ENCODE measurements at places on chromosomes 2 and 18.
A peak's percentile ranks its signal among the peaks of the same experiment; 100 is the strongest.

GRCh38 chr2:45342-46130 is 769 bp downstream of the FAM110C start:
- DNase-seq: no peak

DNA sequence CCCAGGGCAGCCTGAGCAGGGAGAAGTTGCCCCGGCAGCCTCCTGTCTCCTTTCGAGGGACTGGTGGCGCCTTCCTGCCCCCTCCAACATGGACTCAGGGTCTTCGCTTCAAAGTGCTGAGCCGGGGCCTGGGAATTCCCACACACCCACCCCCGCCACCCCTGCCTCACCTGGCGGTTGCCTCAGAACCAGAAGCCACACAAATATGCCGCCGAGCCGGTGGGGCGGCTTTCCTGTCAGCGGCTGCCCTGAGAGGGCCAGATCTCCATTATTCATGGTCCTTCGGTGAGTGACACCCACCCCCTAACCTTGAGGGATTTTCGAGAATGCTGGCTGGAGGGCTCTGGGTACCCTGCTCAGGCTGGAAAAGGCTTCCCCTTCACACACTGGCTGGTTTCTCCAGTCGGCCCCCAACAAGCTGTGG is 71.7 kb downstream of the SMAD7 start:
- DNase-seq: no peak

DNA sequence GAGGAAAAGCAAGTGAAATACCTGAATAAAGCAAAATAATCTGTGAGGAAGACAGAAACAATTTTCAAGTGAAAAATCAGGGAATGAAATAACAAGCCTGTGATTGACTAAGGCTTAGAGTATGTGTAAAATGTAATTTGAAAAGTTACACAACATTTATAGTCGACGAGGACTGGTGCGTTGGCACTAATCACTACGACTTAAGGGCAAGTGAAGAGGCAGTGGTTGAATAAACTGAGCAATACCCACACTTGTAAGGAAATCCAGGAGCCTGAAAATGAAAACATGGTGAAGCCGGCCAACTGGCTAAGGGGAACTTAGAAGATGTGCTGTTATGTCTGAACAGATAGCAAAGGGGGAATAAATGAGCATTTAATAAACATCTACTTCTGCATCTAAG is 13.4 kb downstream of the DOK1 start:
- DNase-seq: no peak

DNA sequence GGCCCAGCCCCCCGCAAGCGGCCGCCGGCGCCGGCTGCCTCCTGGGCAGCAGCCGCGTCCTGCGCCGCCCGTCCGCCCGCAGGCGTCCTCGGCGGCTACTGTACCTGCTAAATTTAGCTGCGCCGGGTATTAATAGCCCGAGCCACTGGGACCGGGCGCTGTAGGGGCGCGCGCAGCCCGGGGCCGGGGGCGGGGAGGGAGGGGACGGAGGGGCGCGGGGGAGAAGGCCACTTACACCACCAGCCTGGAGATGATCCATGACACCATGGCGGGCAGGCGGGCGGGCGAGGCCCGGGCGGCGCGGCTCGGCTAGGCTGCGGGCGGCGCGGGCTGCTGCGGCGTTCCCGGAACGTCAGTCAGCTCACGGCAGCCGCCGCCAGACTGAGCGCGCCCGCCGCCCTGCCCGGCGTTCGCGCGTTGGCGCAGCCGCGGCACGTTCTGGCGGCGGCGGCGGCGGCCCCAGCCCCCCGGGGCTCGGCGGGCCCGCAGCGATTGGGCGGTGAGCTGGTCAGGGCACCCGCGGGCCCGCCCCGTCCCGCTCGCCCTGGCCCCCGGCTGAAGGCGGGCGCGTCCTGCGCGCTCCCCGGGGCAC is at the start of gene REEP1:
Gene REEP1 (minus strand): TSS at position 383 of the 592 bp plus-strand sequence. CDS start 116 bp downstream, at position 267.
- DNase-seq: no peak

DNA sequence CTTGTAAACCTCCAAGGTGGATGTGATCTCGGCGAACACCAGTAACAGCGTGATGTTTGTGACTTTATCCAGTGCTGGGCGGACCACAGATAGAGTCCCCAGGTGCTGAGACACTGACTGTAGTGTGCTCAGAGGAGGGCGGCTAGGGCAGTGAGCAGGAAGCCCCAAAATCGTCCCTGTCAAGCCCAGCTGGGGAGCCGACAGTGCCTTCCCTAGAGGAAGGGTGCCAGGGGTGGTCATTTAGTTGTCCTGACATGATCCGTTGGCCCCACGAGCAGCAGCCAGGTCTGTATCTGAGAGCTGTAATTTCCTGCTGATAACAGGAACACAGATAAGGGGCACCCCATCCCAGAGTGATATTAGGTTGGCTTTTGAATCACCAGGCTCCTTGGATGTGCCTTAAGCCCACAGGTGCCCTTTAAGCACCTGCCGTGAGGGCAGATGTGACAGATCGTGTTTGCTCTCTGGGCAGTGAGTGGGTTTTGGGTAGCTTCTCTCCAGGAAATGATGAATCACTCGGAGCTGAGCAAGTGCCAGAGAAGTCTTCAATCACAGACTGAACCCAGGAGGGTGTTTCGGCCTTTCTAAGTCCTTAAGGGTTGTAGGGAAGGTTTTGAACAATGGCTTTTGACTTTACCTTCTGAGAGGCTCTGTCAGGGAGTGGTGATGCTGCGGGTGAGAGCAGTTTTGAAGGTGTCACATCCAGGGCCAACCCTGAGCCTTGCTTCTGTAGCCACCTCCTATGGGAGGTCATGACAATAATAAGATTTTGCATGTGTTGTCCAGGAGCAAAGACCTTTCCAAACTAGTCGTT is 7.7 kb downstream of the LPIN1 start:
- peak; percentile 56 for DNase-seq
